Activated CD8-positive, alpha-beta T cell treated with anti-CD3 and anti-CD28 coated beads for 36 hours (primary cell): ENCODE measurements at places on chromosomes 13 and 19. TPM values are rescaled to one million over a fixed set of nuclear protein-coding genes. Genes with fewer than 3 reads are reported as not detected.

DNA sequence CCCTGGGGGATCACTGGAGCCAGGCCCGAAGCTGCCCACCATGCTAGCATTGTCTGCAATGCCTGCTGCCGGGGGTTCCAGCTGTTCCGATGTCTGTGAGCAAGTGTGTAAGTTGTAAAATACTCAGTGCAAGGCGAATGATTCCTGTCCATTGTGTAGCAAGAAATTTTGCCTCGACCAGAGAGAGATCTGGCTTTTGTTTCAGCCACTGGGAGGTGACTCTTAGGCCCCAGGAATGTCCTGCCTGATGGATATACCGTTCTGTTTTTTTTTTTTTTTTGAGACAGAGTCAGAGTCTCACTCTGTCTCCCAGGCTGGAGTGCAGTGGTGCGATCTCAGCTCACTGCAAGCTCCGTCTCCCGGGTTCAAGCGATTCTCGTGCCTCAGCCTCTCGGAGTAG is 7.3 kb upstream of the GADD45B start:
- DNase-seq, result no peak

GRCh38 chr19:2334986-2335846 is 6.7 kb downstream of the SPPL2B start:
- DNase-seq, result peak; percentile 49

NALCN gene
- total RNA-seq, result not detected

TEX29 gene
- total RNA-seq, result 0.50 TPM

ZNF154 gene
- total RNA-seq, result 3.8 TPM
